ENCODE measurements at places on chromosomes 2 and 18.

- DNase-seq: no peak
Measured at GRCh38 chr2:239775623-239776435, 249.3 kb downstream of the NDUFA10 start.

- DNase-seq: no peak
Measured at GRCh38 chr18:67935638-67936037, 419.1 kb upstream of the DSEL start.

DNA sequence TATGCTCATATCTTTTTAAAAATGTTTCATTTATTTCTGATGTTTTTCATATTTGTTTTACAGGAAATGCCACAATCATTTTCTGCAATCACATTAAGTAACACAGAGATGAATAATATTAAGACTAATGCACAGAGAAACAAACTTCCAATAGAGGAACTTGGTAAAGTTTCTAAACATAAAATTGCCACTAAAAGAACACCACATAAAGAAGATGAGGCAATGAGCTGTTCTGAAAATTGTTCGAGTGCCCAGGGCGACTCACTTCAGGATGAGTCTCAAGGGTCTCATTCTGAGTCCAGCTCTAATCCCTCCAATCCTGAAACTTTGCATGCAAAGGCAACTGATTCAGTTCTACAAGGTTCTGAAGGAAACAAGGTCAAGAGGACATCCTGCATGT is 70.4 kb downstream of the APLF start:
- DNase-seq: no peak

- no peak for DNase-seq
Measured at GRCh38 chr2:197307236-197307932, 3.2 kb downstream of the ANKRD44 start.

DNA sequence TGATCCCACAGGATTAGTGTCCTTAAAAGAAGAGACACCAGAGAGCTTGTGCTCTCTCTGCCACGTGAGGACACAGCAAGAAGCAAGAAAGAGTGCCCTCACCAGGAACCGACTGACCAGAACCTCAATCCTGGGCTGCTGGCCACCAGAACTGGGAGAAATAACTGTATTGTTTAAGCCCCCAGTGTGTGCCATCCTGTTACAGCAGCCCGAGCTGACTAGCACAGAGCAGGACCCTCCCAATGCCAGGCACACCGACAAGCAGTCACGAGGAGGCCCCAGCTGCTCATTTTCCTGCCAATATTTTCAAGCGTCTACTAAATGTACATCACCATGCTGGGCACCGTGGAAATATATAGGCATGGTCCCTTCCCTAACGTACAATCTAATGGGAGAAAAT is 17.1 kb downstream of the FAM178B start:
- no peak for DNase-seq

GRCh38 chr2:30736461-30737325 is 70.6 kb downstream of the CAPN13 start:
- DNase-seq: no peak

DNA sequence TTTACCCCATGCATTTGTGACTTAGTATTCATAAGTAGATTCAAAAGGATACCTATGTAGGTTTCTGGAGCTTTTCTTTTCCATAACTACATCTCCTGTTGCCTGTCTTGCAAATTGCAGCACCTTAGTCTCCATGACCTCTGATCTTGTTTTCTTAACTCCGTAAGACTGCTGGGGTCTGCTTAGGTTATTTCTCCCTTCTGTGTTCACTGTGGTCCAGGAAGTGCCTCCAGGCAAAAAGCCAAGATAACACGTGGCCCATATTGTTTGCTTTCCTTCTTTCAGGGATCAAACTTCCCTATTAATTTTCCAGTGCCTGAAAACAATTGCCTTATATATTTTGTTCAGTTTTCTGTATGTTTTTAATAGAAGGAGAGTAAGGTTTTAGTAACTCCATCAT is 86.4 kb downstream of the GCA start:
- no peak for DNase-seq

DNA sequence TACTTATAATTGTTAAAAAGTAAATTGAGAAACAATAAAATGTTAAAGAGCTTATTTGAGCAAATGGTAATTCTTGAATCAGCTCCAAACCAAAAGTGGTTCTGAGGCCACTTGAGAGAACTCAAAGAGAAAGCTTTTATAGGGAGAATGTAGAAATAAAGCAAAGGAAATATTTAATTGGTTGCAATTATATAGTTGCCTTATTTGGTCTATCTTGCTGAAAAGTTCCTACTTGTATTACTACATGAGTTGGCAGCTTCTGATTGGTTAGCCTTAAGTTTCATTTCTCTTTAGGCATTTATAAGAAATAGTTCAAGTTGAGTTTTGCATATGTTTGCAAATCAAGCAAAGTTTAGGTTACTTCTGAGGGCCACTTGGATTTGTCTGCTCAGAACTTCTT is 38.1 kb downstream of the SCN2A start:
- no peak for DNase-seq

DNA sequence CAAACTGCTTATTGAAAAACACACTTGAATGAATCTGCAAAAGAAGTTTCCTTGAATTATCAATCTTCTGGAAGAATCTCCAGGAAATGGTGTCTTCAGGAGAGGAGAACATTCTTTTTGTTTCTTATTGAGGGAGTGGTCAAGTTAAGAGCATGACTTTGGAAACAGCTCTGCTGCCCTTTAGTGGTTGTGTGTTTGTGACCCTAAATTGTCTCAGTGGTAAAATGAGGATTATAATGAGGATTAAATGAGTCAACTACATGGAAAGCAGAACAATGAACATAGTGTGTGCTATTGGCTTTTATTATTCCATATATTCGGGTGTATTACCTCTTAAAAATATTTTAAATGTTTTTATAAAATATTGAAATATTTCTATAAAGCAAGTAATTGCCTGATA is 44.8 kb upstream of the TANC1 start:
- no peak for DNase-seq

DNA sequence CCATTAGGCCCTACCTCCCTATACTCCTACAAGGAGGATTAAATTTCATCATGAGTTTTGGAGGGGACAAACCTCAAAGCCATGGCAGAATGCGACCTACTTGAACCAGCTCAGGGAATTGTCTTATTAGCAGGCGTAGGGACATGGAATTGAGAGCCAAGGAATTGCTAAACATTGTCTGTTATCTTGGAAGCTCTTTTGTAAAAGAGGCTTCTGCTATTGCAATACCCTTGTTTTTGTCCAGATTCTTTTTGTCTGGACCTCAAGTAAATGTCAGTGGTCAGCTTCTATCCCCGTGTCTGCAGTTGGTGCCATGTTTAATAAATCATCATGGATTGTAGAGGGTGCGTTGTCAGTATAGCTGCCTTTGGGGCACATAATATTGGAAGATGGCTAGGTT is 62.3 kb downstream of the RHBDD1 start:
- no peak for DNase-seq

DNA sequence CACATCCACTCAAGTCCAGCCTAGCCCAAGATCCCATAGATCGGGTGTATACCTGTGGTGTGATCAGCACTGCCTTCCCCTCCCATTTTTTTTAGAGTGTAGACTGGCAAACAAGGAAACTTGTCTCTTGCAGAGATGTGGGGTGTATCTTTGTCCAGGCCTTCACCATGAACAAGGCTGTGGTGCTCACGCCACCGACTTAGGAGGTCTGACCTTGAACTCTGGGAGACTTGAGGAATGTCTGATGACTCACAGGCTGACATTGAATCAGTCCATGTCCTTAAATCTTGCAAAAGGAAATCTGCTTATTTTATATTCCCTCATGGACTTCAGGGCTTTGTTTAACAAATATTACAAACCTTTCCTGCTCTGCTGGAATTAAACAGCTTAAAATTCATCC is 4.5 kb upstream of the CTIF start:
- no peak for DNase-seq

- DNase-seq: no peak
Measured at GRCh38 chr2:17124575-17125318, 393.5 kb downstream of the RAD51AP2 start.

Data from central memory CD4-positive, alpha-beta T cell (primary cell).